ENCODE measurements at places on chromosomes 4 and X.

GRCh38 chr4:22877486-22878052, 184.8 kb downstream of the GBA3 start:
- peak; percentile 47 for DNase-seq

- DNase-seq, result no peak
Observed at GRCh38 chrX:54397113-54397512, 39.3 kb upstream of the WNK3 start.

DNA sequence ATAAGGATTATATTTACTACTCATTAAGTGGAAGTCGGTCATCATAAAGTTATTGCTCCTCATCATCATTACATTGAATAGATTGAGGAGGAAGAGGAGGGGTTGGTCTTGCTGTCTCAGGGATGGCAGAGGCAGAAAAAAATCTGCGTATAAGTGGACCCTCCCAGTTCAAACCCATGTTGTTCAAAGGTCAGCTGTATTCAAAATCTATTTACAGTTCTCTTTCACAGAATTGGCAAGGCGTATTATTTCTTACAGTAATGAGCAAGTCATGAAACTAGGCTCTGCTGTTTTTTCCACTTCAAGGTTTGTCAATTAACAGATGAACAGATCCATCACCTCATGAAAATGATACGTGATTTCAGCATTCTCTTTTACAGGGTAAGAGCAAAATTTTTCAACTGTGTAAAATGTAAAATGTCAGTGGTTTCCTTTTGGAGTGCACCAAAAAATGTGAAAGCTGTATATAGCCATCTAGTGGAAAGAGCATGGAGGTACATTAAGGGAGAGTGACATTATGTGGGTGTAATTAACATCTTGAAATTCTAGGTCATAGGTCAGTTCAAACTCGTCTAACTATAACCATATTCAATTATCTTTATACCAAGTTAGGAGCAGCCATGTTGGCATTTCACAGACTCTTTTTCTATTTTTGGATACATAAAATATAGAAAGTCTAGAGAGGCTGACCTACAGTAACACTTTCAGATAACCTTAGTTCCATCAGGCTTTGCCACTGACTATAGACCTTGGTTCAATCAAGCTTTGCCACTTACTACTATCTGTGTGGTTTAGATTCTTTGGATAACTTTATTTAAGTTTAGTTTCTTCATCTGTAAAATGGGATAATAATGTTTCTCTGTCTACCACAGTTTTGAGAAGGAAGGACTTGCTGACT, 30.1 kb downstream of the NEIL3 start:
- DNase-seq, result peak; percentile 19

DNA sequence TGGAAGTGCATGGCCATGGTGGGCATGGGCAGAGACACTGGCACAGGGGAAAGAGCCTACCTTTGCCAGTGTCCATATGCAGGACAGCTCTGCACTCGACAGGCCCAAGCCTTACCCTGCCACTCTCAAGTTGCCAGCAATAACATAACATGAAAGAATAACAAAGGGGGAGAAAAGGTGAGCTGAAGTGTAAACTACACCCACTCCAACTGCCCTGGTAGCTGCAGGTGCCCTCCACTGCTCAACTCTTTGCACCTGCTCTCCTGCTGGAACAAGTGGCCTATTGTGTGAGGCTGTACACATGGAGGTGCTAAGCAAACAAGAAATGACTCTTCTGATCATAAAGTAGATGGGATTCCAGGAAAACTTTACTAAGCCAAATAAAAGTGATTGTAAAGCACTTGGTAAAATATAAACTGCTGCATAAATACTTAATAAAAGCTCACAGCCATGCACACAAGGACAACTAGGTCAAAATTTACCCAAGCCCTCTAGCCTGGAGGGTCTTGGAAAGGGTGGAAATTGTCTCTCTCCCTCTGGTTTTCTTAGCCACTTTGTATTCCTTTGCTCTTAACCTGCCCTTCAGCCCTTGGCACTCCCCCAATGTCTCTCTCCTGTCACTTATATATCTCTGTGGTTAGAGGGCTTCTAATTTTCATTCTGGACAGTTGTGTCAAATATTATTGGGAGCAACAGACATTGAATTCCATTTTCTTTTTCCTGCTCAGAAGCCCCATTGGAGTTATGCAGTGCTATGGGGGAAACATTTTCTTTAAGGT, 261.2 kb upstream of the GPC4 start:
- no peak for DNase-seq

GRCh38 chr4:13922459-13922858, 294.9 kb upstream of the BOD1L1 start:
- DNase-seq, result no peak

- DNase-seq, result no peak
Observed at GRCh38 chr4:40238700-40239548, 42.1 kb downstream of the RHOH start.

GRCh38 chr4:110278127-110278526, 79.7 kb upstream of the ELOVL6 start:
- no peak for DNase-seq

DNA sequence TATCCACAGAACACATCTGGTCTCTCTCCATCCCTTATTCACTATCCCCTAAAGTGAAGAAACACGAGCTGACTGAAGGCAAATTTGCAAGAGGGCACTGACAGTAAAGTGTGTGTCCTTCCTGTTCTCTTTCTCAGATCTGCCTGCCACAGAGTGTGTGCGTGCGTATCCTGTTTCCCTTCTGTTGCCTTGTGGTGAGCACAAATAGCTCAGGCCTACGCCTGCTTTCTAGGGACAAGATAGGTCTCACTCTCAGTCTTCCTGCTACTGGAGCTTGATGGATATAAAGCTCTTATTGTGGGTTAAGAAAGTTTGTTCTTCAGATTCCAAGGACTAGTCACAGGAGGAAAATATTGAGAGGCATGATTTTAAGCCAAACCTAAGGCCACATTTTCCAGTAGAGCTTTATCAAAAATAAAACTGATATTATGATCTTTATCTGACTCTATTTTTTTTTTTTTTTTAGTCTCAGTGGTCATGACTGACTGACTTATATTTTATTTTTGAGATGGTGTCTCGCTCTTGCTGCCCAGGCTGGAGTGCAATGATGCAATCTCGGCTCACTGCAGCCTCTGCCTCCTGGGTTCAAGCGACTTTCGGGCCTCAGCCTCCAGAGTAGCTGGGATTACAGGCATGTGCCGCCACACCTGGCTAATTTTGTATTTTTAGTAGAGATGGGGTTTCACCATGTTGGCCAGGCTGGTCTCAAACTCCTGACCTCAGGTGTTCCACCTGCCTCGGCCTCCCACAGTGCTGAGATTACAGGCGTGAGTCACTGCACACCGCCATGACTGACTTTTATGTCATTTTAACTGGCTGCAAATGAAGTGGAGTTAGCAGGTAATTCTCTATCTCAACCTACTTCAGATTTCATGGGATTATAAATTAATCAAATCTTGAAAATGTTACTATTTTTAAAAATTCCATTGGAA, 140.3 kb upstream of the SH3RF1 start:
- peak; percentile 66 for DNase-seq

GRCh38 chr4:188960411-188961093, 821.3 kb downstream of the TRIML1 start:
- DNase-seq, result no peak

DNA sequence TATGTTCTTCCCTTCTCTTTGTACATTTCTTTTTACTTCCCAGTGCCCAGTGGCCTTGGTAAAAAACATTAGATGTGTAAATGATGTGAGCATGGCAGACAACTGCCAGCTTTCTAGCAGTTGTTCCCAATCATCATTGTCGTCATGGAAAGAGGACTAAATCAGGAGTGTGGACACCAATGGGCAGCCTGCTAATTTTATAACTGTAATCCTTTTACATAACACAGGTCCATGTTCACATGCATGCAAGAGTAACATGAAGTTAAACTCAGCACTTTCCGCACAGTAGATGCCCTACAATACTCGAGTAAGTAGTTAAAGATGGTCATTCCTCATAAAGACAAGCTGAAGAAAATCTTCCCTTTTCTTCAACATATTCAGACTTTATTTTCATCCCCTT, 23.4 kb upstream of the G3BP2 start:
- no peak for DNase-seq

- DNase-seq, result no peak
Observed at GRCh38 chr4:123547216-123548165, 150.9 kb downstream of the SPRY1 start.

DNA sequence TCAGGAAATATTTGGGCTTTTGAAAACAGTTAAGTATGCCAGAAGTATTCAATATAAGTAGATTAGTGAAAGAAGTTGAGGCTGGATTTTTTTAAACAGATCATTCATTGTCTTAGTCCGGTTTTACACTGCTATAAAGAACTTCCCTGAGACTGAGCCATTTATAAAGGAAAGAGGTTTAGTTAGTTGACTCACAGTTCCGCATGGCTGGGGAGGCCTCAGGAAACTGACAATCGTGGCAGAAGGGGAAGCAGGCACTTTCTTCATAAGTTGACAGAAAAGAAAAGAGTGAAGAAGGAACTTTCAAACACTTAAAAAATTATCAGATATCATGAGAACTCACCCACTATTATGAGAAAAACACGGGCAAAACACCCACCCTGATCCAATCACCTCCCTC, 31.1 kb upstream of the CYLC1 start:
- DNase-seq, result peak; percentile 1

DNA sequence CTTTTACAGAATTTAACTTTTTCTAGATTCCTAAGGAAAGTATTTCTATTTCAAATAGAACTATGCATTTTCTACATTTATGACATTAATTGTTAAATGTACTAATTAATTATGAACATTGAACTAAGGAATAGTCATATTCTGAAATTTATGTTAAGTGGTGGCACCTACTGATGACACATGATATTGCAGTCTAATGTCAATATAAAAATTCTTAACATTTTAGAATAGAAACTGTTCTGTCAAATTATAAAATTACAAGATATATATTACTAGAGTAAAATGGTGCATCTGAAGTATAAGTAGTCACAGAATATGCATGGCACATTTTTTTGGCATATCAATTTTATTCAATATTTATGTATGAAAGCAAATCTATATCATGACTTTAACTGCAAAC, 40.2 kb upstream of the NDNF start:
- DNase-seq, result no peak

GRCh38 chr4:88146891-88147290, 11.5 kb downstream of the ABCG2 start:
- DNase-seq, result no peak

DNA sequence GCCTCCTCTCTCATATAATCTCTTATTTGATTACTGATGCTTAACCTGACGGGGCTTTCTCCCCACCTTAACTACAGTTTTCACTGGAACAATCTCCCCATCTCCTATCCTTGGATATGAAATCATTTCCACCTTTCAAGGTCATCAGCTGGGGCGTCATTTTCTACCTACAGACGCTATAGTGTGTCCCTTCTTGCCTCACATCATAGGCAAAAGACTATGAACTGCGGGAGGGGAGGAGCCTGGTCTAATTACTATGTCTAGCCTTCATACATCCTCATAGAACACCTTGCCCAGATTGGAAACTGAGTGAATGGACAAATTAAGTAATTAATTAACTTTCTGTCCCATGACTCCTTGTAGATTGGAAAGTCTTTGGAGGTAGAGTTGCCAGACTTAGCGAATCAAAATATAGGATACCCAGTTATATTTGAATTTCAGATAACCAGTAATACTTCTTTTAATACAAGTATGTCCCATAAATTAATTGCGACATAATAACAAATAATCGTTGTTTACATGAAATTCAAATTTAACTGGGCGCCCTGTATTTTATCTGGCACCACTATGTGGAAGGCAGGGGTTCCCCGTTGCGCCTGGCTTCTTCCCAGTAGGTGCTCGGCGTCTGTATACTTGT, 752 bp upstream of the ATP6AP2 start:
- no peak for DNase-seq

- DNase-seq, result no peak
Observed at GRCh38 chr4:109610489-109610888, 50.4 kb downstream of the MCUB start.

- DNase-seq, result no peak
Observed at GRCh38 chrX:40035726-40036125, 62.0 kb downstream of the BCOR start.

DNA sequence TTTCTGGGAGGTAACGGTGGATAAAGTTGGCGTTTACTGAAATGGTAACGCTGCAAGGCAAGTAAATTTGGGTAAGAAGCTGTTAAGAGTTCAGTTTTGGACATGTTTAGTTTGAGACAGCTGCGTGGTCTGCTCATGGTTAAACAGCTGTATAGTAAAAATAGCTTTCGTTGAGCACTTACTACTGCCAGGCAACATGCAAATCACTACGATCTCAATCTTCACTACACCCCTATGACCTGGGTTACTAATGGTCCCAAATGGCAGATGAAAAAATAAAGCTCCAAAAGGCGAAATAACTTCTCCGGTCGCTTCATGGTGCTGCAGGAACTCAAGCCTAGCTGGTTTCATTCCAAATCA, 22.2 kb downstream of the FABP2 start:
- no peak for DNase-seq

DNA sequence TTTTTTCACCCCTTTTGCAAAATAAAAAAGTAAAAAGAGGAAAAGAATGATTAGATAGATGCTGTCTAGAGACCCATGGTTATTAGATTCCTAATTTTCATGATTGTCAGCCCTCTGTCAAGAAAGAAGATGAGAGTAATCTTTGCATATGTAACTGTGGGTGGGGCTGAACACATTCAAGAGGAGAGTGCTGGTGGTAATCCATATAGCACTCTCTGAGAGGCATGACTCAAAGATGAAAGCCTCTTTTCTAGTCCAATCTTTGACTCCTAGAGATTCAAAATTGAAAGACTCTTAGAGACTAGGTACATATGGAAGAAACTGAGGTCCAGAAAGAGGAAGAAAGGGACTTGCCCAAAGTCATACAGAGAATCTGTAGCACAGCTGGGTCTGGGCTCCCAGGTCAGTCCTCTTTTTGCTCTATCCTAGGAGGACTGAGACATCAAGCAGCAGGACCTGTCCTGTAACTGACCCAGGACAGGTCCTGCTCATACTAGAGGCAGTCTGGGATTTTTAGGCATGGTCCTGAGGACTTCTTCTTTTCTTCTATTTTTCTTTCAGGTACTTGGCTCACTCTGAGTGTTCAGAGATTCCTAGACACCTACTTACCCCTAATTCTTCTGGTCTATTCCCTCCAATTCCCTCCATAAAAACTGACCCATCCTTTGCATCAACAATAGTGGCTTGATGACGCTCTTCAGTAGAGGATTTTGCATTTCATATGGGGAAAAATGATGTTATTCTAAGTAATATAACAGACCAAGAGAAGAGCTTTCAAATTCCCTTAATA, 23.8 kb downstream of the VSIG4 start:
- no peak for DNase-seq

GRCh38 chrX:23513121-23513520, 154.2 kb upstream of the PRDX4 start:
- no peak for DNase-seq

DNA sequence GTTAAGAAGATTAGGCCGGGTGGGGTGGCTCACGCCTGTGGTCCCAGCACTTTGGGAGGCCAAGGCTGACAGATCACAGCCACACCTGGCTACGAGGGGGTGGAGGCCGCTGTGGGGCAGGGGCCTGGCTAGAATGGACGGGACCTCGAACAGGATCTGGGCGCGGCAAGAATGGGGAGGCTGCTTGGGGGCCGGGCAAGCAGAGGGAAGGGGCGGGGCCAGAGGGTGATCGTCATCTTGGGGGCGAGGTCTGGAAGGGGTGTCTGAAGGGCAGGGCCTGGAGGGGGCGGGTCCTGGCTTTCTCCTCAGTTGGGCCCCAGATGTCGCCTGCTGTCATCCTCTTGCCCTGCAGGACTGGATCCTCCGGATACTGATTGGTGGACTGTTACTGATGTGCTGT, 57.3 kb upstream of the ENPEP start:
- no peak for DNase-seq

Data from Ammon's horn (tissue), 1 donor.